ENCODE measurements at places on chromosomes 11 and 22. TPM values are rescaled to one million over a fixed set of nuclear protein-coding genes. Genes with fewer than 3 reads are reported as not detected.

GRCh38 chr11:28529540-28530410 lies 421.6 kb downstream of the METTL15 start:
- DNase-seq, result peak; percentile 26

OR51B2 gene
- total RNA-seq, result not detected

GRCh38 chr11:31110830-31111229 lies 258.7 kb downstream of the DCDC1 start:
- no peak for DNase-seq

GRCh38 chr22:31244046-31244942 lies 32.2 kb downstream of the LIMK2 start:
- DNase-seq, result no peak

GRCh38 chr11:831118-831864 lies 1.5 kb upstream of the CD151 start:
- DNase-seq, result no peak

DNA sequence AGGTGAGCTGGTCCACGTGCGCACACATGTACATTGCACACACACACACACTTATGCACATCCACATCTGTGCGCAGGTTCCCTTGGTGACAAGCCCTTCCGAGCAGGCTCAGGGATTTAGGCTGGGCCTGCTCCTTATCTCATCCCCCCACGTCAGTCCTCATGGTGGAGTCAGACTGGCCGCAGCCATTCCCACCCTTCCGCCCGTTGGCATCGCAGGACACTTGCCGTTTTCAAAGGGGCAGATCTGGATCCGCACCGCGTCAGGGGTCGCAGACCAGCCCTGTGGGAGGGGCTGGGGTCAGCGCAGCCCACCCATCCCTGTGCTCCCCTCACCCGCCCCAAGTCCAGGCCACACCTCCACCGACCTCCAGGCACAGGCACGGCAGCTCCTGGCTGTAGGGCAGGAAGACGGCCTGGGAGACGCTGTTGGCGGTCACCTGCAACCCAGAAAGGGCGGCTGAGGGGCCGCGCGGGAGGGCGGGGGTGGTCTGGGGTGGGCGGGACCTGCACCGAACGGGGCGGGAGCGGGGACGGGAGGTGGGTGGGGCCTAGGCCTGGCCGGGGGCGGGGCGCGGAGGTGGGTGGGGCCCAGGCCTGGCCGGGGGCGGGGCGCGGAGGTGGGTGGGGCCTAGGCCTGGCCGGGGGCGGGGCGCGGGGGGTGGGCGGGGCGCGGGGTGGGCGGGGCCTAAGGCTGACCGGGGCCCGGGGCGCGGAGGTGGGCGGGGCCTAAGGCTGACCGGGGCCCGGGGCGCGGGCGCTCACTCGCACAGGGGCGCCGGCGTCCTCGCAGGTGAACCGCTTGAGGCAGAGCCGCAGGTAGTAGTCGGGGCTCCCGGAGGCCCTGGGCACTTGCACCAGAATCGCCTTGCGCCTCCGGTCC lies 13.3 kb downstream of the IL17REL start:
- DNase-seq, result no peak

RGL4 gene
- total RNA-seq, result not detected

GRCh38 chr11:18329196-18329870 lies 7.0 kb downstream of the GTF2H1 start:
- no peak for DNase-seq

GRCh38 chr11:10906521-10906920 lies 48.7 kb upstream of the ZBED5 start:
- DNase-seq, result no peak

MAPK12 gene
- total RNA-seq, result 54.2 TPM

DNA sequence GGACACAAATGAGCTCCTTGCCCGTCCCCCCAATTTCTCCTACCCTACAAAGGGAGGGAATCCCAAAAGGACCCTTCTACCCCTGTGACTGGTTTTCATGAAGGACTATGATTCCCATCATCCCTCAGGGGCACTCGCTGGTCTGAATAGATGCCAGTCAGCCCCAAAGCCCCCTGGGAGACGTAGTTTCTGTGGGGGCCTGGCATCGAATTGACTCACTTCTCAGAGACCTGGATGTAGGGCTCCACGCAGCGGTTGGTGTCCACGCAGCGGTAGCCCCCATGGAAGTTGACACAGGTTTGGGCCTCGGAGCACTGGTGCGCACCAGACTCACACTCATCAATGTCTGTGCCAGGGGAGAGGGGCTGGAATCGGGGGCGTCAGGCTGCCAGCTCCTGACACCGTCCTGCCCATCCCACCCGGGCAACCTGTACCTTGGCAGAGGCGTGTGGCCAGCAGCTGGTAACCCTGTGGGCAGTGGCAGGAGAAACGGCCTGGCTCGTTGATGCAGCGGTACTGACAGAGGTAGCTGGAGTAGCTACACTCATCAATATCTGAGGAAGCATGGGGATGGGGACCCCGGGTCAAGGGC lies 4.4 kb downstream of the EFEMP2 start:
- no peak for DNase-seq

Data from pulmonary artery endothelial cell (primary cell).